ENCODE measurements at places on chromosomes 11 and 22. TPM values are rescaled to one million over a fixed set of nuclear protein-coding genes. Genes with fewer than 3 reads are reported as not detected.

GRCh38 chr22:30196880-30197336, 49.7 kb downstream of the LIF start:
- no peak for DNase-seq

DNA sequence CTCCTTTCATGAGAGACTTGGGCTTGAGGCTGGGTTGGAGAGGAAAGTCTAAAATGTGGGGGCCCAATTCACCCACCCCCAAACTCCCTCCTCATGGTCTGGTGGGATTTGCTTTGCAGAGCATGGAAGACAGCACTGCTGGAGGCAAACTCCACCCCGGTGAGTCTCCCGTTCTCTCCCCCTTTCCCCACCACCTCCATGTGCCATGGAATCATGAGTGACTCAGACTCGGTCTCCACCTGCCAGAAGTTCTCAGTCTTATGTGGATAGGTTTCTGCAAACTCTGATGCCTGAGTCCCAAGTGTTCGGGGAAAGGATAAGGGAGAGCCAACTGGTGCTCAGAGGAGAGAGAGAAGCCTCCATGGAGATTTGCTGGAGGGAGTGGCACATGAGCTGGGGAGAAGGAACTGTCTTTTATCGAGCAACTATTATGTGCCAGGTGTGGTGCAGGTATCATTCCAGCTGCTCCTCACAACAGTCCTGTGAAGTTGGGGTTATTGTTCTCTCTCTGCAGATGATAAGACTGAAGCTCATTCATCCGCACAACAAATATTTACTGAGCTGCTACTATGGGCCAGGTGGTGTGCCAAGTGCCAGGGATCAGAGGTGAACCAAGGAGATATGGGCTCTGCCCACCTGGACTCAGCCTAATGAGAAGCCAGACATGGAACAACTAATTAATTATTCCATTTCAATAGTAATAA, 6.6 kb downstream of the PLEKHB1 start:
- DNase-seq: no peak

- no peak for DNase-seq
Measured at GRCh38 chr11:78069465-78069864, 5.8 kb downstream of the THRSP start.

DNA sequence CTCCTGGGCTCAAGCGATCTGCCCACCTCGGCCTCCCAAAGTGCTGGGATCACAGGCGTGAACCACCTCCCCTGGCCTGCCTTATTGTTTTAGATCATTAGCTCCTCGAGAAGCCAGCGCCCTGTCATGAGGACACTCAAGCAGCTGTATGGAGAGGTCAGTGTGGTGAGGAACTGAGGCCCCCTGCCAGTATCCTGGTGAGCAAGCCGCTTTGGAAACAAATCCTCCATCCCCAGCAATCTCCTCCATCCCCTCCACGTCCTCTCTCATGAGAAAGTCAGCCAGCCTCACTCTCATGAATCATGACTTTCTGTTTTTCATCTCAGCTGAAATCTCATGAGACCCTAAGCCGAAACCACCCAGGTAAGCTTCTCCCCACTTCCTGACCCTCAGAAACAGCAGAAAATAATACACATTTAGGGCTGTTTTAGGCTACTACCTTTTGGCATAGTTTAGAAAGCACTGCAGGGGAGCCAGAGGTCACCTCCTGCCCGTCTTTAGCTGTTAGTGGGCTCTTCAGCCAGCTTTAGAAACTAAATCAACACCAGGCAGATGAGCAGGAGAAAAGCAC, 56.0 kb downstream of the CTTN start:
- DNase-seq: no peak

DNA sequence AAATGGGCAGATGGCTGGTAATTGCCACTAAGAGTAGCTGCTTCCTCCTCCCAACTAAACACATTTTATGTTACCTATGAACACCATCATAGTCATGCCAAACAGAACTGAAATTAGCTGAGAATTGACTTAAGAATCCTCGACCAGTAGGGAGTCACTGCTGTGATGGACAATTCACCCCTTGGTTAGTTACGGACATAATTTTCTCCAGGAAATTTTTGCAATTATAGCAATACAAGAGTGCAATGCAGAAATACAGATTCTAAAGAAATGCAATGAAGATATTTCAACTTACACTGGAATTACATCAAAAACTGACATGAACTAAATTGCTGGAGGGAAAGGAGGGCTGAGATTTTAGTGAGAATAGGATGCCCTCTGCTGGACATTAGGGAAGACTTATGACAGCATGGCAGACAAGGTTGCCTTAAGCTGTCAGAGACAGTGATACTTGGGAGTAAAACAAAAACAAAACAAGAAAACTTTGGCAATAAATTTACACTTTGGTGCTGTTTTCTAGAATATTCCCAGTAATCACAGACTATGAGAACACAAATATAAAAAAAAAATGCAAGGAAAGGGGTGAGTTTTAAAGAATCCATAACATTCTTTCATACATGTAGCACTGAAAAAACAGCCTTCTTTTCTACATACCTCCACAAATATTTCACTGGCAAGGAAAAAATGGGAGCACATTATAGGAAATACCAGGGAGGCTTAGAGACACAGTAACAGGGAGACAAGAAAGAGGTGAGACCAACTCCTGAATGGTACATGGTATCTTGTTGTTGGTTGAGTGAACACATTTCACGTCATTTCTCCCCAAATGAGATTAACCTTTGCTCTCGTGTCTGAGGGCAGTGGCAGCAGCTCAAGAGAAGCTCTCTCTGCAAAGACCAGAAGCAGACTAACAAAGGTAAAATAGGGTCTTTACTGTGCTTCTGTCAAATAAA, 11.2 kb upstream of the PPP2R1B start:
- no peak for DNase-seq

- no peak for DNase-seq
Measured at GRCh38 chr11:69378303-69379141, 84.6 kb downstream of the MYEOV start.

- no peak for DNase-seq
Measured at GRCh38 chr11:108926171-108926840, 261.4 kb downstream of the DDX10 start.

DNA sequence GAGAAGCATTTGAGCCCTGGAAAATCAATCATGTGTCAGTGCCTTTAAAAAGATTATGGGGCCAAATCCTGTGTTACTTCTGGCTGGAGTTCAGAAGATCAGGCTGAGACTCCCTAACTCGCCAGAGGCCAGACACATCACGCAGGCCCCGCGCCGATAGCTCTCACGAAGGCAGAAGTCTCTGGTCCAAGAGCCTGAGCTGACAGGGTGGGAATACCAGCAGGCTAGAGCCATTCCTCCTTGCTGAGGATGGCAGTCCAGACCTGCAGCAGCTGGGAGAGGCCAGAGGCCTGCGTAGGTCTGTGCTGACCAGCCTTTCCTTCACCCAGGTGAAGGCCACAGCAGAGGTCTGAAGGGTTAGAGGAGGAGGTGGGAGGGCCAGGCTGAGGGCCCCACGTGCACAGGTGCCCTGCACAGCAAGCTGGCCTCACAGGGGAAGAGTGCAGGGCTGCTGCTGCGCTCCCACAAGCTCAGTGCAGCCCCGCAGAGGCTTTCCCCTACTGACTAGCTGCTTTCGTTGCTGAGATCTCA, 52.9 kb downstream of the ST14 start:
- no peak for DNase-seq

SLC22A6 gene
- total RNA-seq: not detected

MMP12 gene
- not detected for total RNA-seq

MEI1 gene
- 26.1 TPM for total RNA-seq

CCDC89 gene
- total RNA-seq: not detected
